Activated naive CD4-positive, alpha-beta T cell treated with anti-CD3 and anti-CD28 coated beads, Interleukin-2, amount 10 ng/mL, durations not matched to agents 7 days and 5 days (primary cell): ENCODE measurements at places on chromosomes 6 and 20.

GRCh38 chr20:18847226-18847755, 33.7 kb downstream of the SCP2D1 start:
- DNase-seq = no peak
- no peaks in the 10 kb centered on the region for H3K27me3 ChIP-seq
- H3K27ac ChIP-seq = no peak overlapping the region
- no peaks in the 10 kb centered on the region for H3K4me1 ChIP-seq

DNA sequence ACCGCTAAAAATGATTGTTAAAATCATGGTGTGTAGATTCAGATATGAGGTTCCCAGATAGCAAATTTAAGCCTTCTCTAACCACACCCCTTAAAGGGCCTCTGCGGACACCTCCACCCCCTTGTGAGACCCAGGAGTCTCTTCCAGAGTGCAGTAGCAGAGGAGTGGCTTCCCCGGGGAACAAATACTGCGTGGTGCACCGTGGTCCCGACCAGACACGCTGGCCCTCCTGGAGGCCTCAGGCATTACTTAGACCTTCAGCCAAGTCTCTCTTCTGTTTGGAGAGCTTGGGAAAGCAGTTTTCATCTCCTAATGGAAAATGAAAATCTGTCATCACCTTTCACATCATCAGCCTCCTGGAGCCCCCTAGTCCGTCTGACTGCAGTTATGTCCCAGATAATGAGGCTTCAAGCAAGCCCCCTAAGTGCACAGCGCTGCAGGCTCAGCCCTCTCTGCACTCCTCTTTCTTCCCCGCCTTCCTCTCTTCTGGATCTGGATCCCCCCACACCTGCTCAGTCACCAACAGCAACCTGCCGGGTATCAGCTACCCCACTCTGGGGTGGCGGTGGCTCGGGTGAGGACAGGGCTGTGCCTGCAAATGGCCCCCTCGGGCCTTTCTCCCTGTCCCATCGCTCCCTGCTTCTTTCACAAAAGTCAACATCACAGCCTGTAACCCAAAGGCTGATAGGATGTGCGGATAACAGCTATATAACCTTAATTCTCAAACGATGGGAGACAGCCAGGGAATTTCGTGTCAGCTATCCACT, 58.8 kb upstream of the TAGAP start:
- H3K4me3 ChIP-seq = no peak overlapping the region
- peaks cover 5% of the 10 kb centered on the region for H3K36me3 ChIP-seq
- peaks cover 83% of the 10 kb centered on the region for H3K4me1 ChIP-seq
- peaks cover 10% of the 10 kb centered on the region for H3K27me3 ChIP-seq
- DNase-seq = no peak
- peak overlapping the region; percentile 64 for H3K27ac ChIP-seq

GRCh38 chr6:137964876-137965275, 97.8 kb downstream of the TNFAIP3 start:
- no peaks in the 10 kb centered on the region for H3K27me3 ChIP-seq
- peaks cover 6% of the 10 kb centered on the region for H3K36me3 ChIP-seq
- H3K4me3 ChIP-seq = no peak overlapping the region
- DNase-seq = no peak

DNA sequence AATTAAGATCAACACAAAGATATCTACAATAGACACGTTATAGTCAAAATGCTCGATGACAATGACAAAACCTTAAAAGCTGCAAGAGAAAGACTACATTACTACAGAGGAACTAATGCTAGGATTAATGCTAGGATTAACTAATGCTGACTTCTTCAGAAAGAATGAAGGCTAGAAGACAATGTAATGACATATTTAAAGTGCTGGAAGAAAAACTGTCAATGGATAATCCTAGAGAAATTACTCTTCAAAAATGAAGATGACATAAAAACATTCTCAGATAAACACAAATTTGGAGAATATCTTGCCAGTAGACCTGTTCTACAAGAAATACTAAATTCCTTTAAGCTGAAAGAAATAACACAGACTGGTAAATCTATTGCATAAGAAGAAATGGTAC, 75.2 kb upstream of the SMIM28 start:
- no peaks in the 10 kb centered on the region for H3K27me3 ChIP-seq
- DNase-seq = no peak
- H3K36me3 ChIP-seq = no peaks in the 10 kb centered on the region
- H3K4me1 ChIP-seq = no peaks in the 10 kb centered on the region

GRCh38 chr6:27532820-27533538, 60.1 kb upstream of the ZNF184 start:
- H3K27me3 ChIP-seq = peaks cover 27% of the 10 kb centered on the region
- no peak overlapping the region for H3K4me3 ChIP-seq
- no peak overlapping the region for H3K27ac ChIP-seq
- no peaks in the 10 kb centered on the region for H3K4me1 ChIP-seq
- H3K36me3 ChIP-seq = no peaks in the 10 kb centered on the region
- no peak for DNase-seq

GRCh38 chr6:166341464-166341863, 881 bp downstream of the SFT2D1 start:
- H3K4me1 ChIP-seq = peaks cover 4% of the 10 kb centered on the region
- DNase-seq = no peak
- H3K27ac ChIP-seq = peak overlapping the region; percentile 84
- H3K27me3 ChIP-seq = peaks cover 17% of the 10 kb centered on the region

DNA sequence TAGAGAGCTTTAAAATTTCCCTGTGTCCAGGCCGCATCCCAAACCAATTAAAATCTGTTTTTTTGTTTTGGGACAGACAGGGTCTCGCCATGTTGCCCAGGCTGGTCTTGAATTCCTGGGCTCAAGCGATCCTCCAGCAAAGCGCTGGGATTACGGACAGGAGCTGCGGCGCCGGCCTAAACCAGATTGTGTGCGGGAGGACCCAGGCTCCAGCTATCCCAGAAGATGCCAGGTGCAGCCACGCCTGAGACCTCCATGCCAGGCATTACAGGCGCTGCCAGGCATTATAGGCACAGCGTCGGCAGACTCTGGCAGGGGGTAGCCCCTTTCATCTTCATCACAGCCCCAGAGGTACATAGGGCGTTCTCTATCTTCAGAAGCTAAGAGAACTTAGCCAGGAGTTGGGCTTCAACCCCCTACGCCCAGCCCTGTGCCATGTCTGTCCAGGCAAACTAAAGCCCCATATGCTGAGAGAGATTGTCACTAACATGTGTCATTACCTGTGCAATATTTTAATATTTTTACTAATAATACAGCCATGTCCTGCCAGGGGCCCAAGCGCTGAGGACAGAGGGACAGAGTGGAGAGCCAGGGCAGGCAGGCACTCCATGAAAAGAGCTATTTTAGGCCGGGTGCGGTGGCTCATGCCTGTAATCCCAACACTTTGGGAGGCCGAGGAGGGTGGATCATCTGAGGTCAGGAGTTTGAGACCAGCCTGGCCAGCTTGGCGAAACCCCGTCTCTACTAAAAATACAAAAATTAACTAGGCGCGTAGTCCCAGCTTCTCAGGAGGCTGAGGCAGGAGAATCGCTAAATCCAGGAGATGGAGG, 9.8 kb upstream of the GRM4 start:
- H3K27ac ChIP-seq = no peak overlapping the region
- no peak overlapping the region for H3K4me3 ChIP-seq
- H3K4me1 ChIP-seq = peaks cover 3% of the 10 kb centered on the region
- peaks cover 89% of the 10 kb centered on the region for H3K27me3 ChIP-seq
- DNase-seq = peak; percentile 15

- H3K27ac ChIP-seq = no peak overlapping the region
- H3K4me3 ChIP-seq = no peak overlapping the region
- H3K27me3 ChIP-seq = peaks cover 5% of the 10 kb centered on the region
- H3K36me3 ChIP-seq = no peaks in the 10 kb centered on the region
- H3K4me1 ChIP-seq = no peaks in the 10 kb centered on the region
These were observed 7.3 kb upstream of the CBFA2T2 start for GRCh38 chr20:33482581-33482980.

GRCh38 chr20:45279992-45280391, 25.6 kb upstream of the SLPI start:
- peaks cover 35% of the 10 kb centered on the region for H3K27me3 ChIP-seq
- H3K36me3 ChIP-seq = no peaks in the 10 kb centered on the region
- H3K4me3 ChIP-seq = no peak overlapping the region
- no peaks in the 10 kb centered on the region for H3K4me1 ChIP-seq
- no peak for DNase-seq
- H3K27ac ChIP-seq = no peak overlapping the region

DNA sequence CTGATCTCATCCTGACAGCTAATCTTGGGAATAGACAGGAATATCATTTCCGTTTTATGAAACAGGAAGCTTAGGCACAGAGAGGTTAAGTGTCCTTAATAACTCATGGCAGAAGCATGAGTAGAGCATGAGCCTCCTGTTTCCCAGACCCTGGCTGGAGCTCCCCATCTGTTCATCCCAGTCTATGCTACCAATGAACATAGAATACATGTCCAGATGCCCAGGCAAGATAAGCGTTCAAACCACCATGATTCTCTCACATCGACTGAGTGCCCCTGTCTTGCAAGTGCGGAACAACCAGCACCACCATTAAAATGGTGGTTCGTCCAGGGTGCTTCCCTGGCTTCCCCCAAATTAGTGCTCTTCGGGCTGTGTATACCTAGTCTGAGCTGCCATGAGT, 217.1 kb downstream of the FARS2 start:
- H3K27ac ChIP-seq = no peak overlapping the region
- H3K27me3 ChIP-seq = no peaks in the 10 kb centered on the region
- peaks cover 5% of the 10 kb centered on the region for H3K4me1 ChIP-seq
- no peak overlapping the region for H3K4me3 ChIP-seq
- DNase-seq = no peak
- no peaks in the 10 kb centered on the region for H3K36me3 ChIP-seq

DNA sequence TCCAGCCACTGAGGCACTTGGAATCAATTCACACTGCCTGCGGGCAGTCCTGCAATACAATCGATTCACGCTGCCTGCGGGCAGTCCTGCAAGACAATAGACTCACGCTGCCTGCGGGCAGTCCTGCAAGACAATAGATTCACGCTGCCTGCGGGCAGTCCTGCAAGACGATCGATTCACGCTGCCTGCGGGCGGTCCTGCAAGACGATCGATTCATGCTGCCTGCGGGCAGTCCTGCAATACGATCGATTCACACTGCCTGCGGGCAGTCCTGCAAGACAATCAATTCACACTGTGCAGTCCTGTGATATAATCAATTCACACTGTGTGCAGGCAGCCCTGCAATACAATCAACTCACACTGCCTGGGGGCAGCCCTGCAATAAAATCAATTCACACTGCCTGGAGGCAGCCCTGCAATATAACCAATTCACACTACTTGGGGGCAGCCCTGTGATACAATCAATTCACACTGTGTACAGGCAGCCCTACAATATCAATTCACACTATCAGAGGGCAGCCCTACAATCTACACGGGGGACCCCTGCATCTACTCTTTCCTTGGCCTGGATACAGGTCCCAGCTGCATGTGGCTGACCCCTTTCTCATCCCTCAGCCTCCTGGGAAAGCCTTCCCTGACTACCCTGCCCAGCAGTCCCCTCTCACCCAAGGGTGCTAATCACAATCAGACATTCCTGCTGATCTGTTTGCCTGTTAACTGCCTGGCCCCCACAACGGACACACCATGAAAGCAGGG, 10.4 kb downstream of the TAF4 start:
- H3K36me3 ChIP-seq = peaks cover 1% of the 10 kb centered on the region
- no peak overlapping the region for H3K27ac ChIP-seq
- H3K4me3 ChIP-seq = no peak overlapping the region
- no peaks in the 10 kb centered on the region for H3K27me3 ChIP-seq
- no peak for DNase-seq

DNA sequence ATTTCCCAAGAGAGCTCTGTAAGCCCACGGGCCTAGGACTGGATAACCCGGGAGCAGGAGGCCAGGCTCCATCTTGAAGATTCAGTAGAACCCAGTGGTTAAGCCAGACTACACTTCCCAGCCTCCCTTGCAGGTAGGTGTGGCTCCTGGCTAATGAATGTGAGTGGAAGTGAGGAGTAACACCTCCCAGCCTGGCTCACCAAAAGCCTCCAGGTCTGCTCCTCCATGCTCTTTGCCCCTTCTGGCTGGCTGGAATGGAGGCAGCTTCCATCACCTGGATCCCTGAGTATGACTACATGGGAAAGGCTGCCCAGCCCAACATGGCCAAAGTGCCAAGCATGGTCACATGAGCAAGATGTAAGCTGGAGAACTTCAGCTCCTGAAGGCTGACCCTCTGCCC, 9.7 kb downstream of the LRRN4 start:
- H3K27ac ChIP-seq = no peak overlapping the region
- H3K36me3 ChIP-seq = peaks cover 22% of the 10 kb centered on the region
- H3K27me3 ChIP-seq = no peaks in the 10 kb centered on the region
- no peak for DNase-seq
- H3K4me1 ChIP-seq = no peaks in the 10 kb centered on the region

- peak overlapping the region; percentile 96 for H3K4me3 ChIP-seq
- H3K27me3 ChIP-seq = peaks cover 3% of the 10 kb centered on the region
- no peak for DNase-seq
- peak overlapping the region; percentile 100 for H3K27ac ChIP-seq
- H3K36me3 ChIP-seq = peaks cover 29% of the 10 kb centered on the region
These were observed 2.1 kb upstream of the RPS12 start for GRCh38 chr6:132812255-132812732.

DNA sequence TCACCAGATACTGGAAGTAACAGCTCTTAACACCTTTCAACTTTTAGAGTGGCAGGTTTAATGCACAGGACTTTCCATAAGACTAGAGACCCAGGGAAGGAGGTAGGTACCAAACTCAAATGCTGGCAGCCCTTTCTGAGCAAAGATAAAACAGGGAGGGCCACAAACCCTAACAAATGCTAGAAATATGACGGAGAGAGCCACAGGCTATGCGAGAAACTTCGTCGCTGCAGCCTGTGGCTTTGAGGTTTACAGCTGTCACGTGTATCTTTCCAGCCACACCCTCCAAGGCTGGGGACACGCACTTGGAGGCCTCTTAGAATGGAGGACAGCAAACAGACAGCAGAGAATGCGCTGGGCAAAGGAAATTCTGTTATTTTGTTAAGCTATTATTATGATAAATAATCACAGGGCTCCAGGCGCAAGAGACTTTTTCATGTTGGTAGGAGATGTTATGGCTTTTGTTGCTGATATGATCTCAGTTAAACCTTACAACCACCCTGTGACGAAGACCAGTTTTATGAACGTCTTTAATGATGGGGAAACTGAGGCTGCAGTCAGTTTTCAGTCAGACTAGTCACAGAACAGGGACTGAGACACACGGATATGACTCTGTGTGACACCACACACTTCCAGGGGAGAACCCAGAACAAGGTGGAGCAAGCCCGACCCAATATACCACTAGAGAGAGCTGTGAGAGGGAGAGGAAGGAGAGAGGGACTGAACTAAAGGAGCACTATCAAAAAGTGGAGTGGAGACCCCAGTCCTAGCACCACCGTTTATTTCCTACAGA, 2.0 kb downstream of the TRAM2 start:
- H3K27ac ChIP-seq = peak overlapping the region; percentile 81
- peak; percentile 76 for DNase-seq
- peak overlapping the region; percentile 85 for H3K4me3 ChIP-seq
- H3K27me3 ChIP-seq = peaks cover 21% of the 10 kb centered on the region

- H3K27ac ChIP-seq = no peak overlapping the region
- no peaks in the 10 kb centered on the region for H3K27me3 ChIP-seq
- H3K36me3 ChIP-seq = no peaks in the 10 kb centered on the region
- H3K4me3 ChIP-seq = no peak overlapping the region
These were observed 109.5 kb downstream of the LCA5 start for GRCh38 chr6:79427721-79428120.

- DNase-seq = no peak
- no peaks in the 10 kb centered on the region for H3K27me3 ChIP-seq
- H3K4me1 ChIP-seq = peaks cover 6% of the 10 kb centered on the region
- H3K4me3 ChIP-seq = no peak overlapping the region
- H3K27ac ChIP-seq = no peak overlapping the region
These were observed 89.9 kb downstream of the AKAP7 start for GRCh38 chr6:131225127-131225526.

- H3K36me3 ChIP-seq = no peaks in the 10 kb centered on the region
- H3K27ac ChIP-seq = no peak overlapping the region
- no peaks in the 10 kb centered on the region for H3K27me3 ChIP-seq
- peaks cover 9% of the 10 kb centered on the region for H3K4me1 ChIP-seq
- no peak for DNase-seq
These were observed 1.6 kb downstream of the TMEM244 start for GRCh38 chr6:129859524-129859923.
